ENCODE measurements at places on chromosomes 7 and 10.
A peak's percentile ranks its signal among the peaks of the same experiment; 100 is the strongest.

- no peak for DNase-seq
These were observed 2.4 kb upstream of the NIPSNAP2 start for GRCh38 chr7:55962014-55962413.

GRCh38 chr10:114352653-114353298 is 51.5 kb downstream of the AFAP1L2 start:
- DNase-seq = no peak

DNA sequence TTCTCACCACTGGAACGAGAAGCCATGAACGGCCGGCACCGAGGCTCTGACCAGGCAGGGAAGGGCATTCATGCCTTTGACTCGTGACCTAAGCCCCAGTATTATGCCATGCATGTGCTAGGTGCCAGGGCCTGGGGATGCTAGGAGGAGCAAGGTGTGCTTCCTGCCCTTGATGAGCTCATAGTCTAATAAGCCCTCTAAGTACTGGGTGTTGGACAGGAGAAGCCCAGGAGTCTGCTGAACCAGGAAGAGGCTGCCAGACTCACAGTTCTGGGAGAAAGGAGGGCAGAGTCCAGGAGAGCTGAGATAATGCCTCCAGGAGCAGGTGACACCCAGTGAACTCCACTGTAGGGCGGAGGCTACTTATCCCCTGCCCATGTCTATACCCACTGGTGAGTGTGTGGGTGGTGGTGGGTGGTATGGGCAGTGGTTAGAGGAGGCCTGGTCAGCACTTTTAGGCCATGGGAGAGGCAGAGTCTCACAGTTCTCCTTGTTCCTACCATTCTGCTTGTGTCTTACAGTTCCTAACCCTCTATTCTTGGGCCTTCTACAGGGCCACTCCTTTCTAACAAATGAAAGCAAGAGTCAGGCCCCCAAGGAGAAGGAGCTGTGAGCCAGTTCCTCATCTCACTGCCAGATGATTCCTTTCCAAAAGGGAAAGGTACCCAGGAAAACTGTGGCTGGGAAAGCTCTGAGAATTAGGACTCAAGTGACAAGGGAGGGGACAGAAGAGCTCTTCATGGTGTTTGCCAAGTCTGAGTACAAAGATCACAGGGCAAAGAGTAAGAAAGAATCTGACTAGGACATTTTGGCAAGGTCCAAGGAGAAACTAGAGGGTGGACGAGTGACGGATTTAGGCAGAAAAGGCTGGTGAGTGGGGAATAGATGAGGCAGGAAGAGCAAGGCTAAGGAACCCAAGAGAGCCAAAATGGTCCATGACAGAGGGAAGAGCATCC is 3.6 kb upstream of the MXI1 start:
- DNase-seq = no peak

DNA sequence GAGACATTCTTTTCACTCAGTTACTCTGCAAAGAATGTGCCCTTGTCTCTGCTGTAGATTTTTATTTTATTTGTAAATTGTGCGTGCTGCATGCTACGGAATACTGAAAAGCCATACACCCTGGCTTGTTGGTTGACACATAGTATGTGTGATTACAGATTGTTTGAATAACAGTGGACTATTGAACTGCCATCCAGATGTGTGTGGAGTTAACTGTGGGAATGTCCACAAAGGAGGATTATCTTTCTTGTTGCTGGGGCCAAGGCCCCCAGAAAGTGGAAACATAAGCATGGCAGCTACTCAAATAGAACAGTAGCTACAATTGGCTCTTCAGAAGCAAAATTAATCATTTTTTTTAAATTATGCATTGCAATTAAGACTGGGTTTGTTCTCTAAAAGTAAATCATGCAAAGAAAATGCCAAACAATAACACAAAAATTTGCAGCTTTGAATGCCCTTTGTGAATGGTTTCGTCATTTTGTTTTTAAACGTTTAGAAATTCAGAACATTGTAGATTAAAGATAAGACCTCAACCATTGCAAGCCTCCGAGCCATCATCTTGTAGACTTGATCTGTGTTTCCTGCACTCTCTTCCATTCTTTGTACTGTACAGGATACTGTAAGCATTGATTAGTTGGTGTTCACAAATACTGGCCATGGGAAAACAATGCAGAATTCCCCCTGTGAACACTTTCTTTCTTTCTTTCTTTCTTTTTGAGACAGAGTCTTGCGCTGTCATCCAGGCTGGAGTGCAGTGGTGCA is 210.3 kb upstream of the TCF7L2 start:
- no peak for DNase-seq

GRCh38 chr10:33240931-33241330 is 93.5 kb downstream of the NRP1 start:
- DNase-seq = no peak

DNA sequence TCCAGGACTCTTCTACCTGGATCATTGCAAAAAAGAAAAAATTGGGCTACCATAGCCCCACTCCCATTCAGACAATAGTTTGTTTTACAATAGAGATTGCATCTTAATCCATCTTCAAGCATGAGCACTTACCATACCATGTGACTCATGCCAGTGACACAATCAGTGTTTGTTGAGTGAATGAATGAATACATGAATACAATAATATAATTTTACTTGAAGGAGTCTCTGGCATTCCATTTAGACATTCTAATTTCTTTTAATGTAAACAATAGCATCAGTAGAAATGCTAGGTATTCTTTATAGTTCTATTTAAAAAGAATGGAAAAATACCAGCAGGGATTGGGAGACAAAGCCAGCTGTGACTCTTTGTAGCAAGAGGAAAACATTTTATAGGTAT is 141.6 kb upstream of the AKR1E2 start:
- DNase-seq = no peak

- DNase-seq = no peak
These were observed 41.8 kb downstream of the FAM20C start for GRCh38 chr7:234051-234707.

DNA sequence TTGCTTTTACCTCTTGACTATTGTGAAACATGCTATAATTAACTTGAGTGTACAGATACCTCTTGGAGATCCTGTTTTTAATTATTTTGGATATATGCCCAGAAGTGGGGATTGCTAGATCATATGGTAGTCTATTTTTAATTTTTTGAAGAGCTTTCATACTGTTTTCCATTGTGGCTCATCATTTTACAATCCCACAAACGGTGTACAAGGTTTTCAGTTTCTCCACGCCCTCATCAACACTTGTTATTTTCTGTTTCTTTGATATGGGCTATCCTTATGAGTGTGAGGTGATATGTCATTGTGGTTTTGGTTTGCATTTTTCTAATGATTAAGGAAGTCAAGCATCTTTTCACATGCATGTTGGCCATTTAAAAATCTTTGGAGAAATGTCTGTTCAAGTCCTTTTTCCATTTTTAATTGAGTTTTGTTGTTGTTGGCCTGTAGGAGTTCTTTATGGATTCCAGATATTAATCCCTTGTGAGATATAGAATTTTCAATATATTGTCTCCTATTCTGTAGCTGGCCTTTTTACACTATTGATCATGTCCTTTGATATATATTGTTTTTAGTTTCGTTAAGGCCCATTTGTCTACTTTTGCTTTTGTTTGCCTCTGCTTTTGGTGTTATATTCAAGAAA is 7.5 kb downstream of the AGK start:
- no peak for DNase-seq

GRCh38 chr7:23529262-23529859 is 2.4 kb downstream of the TRA2A start:
- no peak for DNase-seq

DNA sequence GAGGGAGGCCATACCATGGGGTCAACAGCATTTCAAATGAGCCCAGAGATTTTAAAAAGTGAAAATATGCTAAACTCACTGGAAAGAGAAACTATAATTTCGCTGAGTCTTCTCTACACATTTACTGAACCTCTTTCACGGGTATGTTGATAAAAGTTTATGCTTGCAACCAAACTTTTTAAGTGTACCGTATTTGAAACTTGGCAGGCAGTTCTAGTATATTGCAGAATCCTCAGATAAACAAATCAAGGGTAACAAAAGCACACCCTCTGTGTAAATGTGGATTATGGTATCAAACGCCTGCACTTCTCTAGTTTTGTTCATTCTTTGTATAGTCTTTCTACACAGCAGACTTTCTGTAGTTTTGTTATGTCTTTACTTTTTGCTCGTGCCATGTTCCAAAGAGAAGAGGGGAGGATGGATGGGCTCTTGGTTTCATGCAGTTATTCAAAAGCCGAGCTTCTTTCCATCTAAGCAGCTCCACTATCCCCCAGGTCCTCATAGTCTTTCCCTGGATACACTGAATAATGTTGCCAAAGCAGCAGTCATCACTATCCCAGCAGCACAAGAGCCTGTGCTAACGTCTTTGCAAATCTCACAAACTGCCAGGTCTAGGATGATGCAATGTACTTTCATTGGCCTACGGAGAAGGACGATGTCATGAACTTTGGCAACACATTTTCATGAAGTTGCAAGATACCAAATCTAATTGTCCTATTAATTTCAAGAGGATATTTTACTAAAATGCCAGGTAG is 131.2 kb downstream of the MPP7 start:
- DNase-seq = no peak

DNA sequence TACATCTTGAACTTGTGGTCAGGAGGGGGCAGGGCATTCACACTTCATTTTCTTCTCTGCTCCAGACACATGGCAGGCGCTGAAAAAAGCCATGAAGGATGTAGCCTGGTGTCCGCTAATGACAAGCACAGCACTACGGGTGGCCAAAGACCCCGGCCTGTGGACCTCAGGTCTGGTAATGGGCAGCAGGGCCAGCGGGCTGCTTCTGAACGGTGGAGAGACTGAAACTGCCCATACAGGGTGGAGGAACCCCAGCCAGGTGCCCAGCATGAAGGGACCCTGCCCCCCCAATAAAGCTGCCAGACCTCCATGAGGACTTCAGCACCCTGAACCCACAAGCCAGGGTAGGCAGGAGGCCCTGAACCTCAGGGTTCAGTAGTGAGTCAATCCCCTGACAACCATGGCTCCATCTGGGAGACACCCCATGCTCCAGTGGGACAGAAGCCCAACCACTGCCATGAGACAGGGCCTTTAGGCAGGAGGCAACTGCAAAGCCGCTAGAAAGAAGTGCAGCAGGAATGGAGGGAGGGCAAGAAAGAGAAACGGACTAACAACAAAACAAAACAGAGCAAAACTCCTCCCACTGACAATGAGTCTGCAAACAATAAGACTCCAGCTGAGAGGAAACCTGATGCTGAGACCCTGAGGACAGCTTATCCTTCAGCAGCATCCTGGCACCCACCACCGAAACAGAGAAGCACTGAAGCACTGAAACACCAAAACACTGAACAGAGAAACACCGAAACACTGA is 140.2 kb upstream of the PPP2R2D start:
- DNase-seq = no peak

- DNase-seq = no peak
These were observed 8.4 kb upstream of the PVRIG start for GRCh38 chr7:100211342-100211780.

DNA sequence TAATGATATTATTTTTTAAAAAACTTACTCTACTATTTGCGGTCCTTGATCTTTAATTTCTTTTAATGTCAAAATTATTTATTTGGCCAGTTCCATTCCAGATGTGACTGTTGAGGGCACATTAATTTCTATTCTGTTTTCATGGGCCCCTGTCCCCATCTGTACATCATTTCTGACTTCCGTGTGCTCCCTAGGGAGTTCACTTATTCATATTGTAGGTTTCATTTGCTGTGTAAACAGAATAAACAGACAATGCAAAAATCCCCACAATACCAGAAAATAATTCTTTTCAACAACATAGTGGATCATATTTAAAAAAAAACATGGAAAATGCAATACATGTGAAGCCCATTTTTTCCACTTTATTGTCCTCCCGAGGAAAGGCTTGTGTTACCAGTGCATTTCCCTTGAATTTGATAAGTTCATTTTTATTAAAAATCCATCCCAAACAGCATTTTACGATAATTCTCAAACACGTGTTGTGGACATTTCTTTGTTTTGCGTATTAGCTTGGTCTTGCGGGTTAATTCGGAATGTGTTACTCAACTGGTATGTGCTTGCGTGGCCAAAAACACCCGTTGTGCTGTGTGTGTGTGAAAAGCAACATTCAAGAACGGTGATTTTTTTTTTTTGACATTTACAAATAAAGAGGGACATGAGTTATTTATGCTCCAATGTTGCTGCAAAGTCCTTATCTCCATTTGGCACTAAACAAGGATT is 138.4 kb downstream of the MGMT start:
- no peak for DNase-seq

DNA sequence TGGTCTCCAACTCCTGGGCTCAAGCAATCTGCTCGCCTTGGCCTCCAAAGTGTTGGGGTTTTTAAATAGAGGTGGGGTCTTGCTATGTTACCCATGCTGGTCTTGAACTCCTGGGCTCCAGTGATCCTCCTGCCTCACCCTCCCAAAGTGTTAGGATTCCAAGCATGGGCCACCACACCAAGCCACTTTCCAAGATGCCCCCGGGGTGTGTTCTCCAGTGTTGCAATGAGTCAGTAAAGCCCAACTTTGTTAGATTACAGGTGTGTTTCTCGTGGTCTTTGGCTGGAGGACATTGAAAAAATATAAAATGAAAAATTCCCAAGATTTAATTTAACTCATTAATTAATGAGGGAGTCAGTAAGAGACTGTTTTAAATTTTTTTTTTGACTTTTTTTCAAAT is 29.2 kb downstream of the TACR2 start:
- no peak for DNase-seq

DNA sequence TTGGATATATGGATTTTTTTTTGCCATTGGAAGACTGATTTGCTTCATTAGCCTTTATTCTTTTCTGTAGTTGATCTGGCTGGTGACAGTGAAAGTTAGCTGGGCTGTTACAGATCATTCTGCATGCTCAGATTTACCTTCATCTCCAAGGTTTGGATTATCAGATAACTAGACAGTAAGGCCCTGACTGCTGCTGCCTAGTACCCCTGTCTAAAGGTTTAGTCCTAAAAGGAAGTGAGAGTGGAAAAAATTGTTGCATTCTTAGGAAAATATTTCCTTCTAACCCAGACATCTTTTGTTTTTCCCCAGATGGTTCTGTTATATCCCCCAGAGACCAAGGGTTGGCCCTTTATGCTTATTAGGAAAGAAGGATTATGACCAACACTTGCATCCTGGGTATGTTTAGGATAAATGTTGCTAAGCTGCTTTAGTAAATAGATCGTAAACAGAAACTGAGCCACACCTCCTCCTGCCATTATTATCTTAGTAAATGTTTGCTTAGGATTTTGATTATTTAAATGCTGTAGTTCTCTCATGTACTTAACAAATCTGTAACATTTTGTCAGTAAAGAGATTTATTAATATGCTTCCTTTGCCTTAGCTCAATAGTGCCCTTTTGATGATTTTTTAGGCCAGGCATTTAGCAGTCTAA is 44.4 kb downstream of the MCU start:
- no peak for DNase-seq

GRCh38 chr10:127937069-127937468 is 30.2 kb downstream of the PTPRE start:
- DNase-seq = no peak

GRCh38 chr10:99425204-99425603 is 5.2 kb downstream of the GOT1 start:
- DNase-seq = no peak

GRCh38 chr10:120460776-120461175 is 3.7 kb downstream of the PLPP4 start:
- DNase-seq = no peak

- DNase-seq = peak; percentile 42
These were observed 113.9 kb downstream of the ABLIM1 start for GRCh38 chr10:114544045-114544659.
